ENCODE measurements at places on chromosomes 4 and X.

GRCh38 chr4:67635331-67635730 is 65.6 kb downstream of the UBA6 start:
- no peak for DNase-seq

GRCh38 chrX:133610056-133610455 is 194.8 kb upstream of the GPC4 start:
- no peak for DNase-seq

- no peak for DNase-seq
Observed at GRCh38 chr4:7699031-7699430, 240.6 kb downstream of the AFAP1 start.

DNA sequence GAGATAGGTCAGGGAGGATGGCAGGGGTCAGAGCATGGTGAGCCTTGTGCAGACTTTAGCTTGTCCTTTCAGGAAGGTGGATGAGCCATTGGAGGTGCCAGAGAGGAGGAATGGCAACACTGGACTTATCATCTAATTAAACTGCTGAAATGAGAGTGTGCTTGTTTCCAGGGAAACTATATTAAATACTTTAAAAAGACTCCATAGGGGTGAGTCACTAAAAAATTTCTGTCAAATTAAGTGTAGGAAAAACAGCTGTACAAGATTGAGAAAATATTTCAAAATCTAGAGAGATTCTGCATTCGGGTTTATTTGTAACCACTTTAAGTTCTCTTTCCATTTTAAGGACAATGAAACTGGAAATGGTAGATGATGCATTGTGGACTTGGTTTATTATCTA is 11.4 kb downstream of the FRAS1 start:
- no peak for DNase-seq

DNA sequence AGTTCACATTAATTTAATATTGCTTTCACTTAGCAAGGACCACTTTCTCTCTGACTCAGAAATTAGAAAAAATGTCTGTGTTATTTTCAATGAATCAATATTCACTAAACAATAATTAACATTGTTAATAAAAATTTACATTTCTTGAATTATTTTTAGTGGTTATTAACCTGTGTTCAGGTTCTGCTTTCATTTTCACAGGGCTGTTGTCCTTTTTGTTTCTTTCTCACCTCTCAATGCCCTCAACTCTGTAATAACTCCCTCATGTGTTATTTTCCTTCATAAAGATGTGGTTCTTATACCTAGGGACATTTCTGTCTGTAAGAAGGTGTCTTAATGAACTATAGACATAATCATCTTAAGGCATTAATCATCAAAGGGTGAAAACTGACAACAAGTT is 43.1 kb upstream of the PRR27 start:
- DNase-seq, result no peak

DNA sequence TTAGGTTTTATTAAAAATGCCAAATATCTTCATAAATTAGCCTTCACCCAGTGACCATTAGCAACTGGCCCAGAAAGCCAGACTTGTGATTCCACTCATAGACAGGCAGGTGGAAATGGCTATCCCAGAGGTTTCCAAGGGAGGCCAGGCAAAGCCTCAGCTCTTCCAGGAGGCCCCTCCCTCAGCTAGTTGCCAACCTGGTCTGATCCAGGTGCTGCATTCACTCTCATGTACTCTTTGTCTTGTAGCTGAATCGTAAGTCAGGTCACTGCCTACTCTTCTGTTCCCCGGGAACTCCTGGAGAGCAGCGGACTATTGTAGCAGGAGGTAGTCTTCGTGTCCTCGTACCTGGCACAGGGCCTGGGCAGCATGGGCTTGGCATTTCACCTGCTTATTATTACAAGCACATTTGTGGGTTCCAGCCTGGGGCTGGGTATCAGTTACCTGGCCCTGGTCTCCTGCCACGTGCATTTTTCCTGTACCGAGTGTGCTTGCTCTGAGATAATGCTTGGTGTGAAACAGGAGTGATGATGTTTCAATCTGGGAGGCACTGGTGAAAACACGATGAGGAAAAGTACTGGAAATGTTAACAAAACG is 101.6 kb downstream of the FAM193A start:
- no peak for DNase-seq
